Fibroblast of upper back skin (primary cell): ENCODE measurements at places on chromosomes 4 and X.

DNA sequence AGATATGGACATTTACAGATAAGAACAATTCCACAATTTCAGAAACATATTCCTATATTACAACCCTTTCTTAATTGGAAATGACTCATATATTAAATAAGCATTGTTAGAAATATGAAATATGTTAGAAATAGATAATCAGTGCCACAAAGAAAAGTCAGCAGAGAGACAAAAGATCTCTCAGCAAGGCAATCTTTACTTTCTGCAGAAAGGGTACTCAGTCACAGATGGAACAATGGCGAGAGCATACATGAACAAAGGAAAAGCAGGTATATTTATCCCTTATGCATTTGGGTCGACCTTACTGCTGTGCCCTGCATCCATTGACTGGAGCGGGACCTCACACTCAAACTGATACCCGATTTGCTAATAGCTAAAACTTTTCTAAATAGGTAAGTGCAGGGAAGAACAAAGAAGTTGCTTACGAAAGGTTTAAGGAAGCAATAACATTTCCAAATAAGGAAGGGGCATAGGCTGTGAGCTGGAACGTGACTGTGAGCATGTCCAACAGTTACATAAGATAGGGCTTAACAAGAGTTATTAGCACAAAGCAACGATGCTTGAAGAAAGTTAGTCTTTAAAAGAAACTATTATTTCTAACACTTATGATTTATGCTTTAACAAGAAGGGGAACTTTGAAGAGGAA is 40.8 kb downstream of the MGARP start:
- no peak for DNase-seq

DNA sequence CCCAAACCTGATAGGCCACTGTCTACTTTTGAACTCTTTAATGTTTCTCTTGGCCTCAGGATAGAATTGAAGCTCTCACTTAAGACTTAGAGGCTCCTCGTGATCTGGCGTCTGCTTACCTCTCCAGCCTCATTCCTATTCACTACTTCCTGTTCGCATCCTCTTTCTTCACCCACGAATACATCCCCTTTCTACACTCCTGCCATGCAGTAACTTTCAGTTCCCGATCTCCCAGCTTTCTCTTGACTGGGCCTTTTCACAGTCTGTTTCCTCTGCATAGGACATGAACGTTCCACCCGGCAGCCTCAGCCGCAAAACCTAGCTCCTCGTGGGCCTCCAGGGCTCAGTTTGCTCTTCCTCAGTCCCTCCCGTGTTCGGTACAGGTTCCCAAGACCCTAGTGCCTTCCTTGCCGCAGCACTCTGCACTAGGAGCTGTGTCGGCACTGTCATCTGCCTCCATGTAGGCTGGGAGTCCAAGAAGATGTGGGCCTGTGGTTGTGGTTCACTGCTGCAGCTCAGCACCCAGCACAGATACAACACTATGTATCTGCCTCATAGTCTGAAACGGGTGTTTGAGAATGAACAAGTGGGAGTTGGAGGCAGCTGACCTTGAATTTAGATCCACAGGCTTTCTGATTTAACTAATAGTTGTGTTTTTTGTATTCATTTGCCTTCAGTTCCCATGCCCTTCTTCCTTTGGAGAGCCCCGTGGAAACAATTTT is 15.8 kb downstream of the RPL39 start:
- no peak for DNase-seq

DNA sequence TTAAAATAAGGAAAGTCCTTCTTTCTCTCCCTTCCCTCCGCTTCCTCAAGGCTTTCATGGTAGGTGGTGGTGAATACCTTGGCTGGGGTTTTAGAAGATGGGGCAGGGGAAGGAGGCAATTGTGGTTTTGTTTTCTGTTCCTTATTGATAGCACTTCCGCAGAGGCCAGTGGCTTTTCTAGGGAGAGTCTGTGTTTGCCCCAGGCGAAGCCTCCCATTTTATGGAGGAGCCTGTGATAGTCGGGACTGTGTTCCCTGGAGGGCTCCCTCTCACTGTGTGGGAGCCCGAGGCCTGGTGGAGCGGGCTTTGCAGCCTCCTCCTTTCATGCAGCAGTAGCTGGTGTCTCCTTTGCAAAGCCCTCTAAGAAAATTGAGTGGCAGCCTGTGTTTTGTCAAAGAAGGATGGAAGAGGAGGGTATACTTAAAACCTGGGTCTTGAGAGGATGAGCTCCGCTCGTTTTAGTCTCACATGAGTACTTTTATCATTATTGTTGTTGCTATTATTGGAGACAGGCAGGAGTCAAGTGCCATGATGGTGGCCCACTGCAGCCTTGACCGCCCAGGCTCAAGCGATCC is 29.8 kb upstream of the STOX2 start:
- no peak for DNase-seq

DNA sequence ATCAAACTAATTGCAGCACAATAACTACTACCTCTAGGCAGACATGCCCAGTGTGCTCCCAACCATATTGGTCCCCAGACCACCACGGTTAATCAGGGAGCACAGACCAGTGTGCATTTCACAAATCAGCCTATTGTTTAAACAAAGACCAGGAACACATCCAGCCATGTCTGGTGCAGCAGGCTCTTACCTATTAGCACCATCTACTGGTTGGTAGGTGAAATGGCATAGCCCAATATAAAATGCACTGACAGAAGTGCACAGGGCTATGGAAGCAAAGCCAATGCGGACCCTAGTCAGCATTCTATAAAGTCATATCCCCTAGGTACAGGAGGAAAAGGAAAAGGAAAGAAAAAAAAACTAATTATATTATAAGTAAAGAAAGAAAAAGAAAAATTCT is 15.5 kb upstream of the CYLC1 start:
- no peak for DNase-seq

DNA sequence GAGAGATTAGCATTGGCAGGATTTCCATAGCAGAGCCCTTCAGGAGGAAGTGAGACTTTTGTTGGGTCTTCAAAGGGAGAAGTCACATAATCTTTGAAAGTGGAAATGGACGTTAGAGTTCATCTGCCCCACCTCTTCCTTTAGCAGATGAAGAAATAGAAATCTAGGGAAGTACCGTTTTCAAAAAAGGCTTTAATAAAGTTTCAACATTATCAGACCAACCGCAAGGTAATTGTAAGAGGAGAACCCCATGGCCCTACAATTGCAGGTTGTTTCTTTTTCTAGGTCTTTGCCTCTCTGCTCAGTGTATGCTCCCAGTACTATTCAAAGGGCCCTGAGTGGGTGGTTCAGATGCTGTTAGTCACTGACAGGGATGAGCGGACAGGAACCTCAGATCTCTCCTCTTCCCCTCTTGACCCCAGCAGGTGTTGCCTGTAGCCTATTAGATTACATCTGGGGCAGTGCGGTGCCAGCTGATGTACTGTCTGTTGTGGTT is 48.6 kb upstream of the AP1S2 start:
- no peak for DNase-seq

GRCh38 chr4:92012899-92013867 is 290.6 kb upstream of the GRID2 start:
- no peak for DNase-seq

GRCh38 chr4:152763796-152764195 is 15.7 kb downstream of the TIGD4 start:
- no peak for DNase-seq

GRCh38 chrX:43735534-43735933 is 79.4 kb downstream of the MAOA start:
- no peak for DNase-seq
